Iris pigment epithelial cell (primary cell): ENCODE measurements at places on chromosomes 3 and 15.

- no peak for DNase-seq
Measured at GRCh38 chr3:1216856-1217255, 124.0 kb downstream of the CNTN6 start.

DNA sequence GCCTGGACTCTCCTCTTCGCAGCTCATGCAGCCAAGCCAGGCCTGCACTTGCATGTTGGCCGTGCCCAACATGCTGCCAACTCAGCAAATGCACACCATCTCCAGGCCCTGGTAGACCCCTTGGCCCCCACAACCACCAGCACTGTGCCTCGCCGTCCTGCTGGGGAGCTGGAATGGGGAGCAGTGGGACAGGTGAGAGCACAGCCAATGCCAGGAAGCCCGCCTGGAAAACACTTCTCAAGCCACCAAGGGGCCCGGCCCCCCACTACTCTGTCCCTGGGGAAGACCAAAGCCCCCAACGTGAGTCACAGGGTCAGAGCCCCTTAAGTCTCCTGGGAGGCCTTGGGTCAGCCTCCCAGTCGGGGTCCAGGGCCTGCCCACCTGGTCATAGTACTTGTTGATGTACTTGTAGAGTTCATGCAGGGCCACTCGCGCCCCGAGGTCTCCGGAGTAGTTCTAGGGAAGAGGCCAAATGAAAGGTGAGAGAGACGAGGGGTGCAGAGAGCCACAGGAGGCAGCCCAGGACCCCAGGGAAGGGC, 24.5 kb downstream of the PLXNB1 start:
- no peak for DNase-seq

- peak; percentile 63 for DNase-seq
Measured at GRCh38 chr3:151923901-151924300, 50.5 kb downstream of the SUCNR1 start.

GRCh38 chr3:43062564-43063040, 43.3 kb downstream of the POMGNT2 start:
- peak; percentile 24 for DNase-seq

- DNase-seq = no peak
Measured at GRCh38 chr3:72454441-72454840, 393.8 kb downstream of the SHQ1 start.

GRCh38 chr3:128858167-128858566, 21.3 kb upstream of the ACAD9 start:
- no peak for DNase-seq

DNA sequence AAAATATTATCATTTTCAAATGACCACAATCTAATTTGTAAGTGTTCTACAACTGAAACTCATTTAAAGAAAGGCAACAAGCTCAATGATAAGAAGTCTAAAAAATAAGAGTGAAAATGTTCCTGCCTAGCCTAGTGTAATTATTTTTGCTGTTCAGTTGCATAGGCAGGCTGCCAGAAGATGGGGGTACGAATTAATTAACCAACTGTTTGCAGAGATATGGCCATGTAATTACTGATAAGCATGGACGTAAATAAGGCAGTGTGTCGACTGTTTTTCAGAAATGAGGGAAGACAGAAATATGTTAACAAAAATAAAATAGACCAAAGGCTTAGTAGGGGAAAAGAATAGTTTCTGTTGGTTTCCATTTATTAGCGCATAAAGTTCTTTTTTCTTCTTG, 24.7 kb upstream of the SCAANT1 start:
- no peak for DNase-seq
